ENCODE measurements at places on chromosomes 4 and X.

- no peak for DNase-seq
Measured at GRCh38 chr4:25131926-25132325, 28.3 kb downstream of the SEPSECS start.

DNA sequence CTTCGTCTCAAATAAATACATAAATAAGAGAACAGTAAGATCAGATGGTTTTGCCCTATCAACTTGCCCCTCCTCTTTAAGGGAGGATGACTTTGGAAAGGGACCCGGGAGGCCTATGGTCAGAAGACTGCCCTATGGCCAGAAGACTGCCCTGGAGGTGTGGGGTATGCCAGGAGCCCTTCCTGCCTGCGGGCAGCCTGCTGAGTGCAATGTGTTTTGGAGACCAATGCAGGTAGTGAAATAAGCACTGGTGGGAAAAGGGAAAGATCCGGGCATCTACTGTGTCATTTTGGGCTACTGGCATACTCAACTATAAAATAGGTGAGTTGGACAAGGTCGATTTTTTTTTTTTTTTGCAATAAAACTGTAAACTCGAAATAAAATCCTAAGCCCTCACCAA, 129.8 kb upstream of the SLC34A2 start:
- DNase-seq = no peak

DNA sequence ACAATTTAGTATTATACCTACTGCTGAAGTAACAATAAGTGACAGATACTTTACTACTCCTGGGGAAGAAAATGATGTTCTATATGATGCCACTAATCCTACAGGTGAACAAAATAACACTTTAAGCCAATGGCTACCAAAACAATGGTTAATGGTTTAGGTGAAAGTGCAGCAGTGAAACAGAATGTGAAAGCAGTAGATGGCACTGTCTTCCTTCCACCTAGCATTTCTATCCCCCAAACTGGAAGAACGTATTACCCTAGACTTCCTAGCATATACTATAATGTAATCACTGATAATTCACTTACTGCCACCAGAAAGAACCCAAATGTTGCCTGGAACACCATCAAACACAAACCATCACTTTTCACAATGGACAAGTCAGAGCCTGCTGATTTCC, 18.9 kb upstream of the CABS1 start:
- DNase-seq = no peak

GRCh38 chrX:19814240-19814639, 73.2 kb downstream of the SH3KBP1 start:
- no peak for DNase-seq

DNA sequence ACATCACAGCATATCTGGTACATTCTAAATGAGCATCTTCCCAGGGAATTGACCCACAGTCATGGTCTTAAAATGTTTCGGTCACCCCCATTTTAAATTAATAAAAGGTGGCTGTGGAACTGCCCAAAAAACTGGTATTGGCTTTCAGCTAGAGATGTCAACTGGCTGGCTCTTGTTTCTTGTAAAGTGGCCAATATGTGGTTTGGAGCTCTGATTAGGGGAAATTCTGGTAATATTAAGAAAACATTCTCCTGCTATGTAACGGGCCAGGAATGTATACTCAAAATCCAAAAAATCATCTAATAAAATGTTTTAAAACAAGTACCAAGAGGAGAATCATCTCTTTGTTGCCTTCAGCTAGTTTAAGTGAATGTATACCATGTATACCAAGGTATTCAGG, 62.0 kb upstream of the VCX2 start:
- no peak for DNase-seq

GRCh38 chr4:10462876-10463275, 5.7 kb upstream of the ZNF518B start:
- DNase-seq = no peak

DNA sequence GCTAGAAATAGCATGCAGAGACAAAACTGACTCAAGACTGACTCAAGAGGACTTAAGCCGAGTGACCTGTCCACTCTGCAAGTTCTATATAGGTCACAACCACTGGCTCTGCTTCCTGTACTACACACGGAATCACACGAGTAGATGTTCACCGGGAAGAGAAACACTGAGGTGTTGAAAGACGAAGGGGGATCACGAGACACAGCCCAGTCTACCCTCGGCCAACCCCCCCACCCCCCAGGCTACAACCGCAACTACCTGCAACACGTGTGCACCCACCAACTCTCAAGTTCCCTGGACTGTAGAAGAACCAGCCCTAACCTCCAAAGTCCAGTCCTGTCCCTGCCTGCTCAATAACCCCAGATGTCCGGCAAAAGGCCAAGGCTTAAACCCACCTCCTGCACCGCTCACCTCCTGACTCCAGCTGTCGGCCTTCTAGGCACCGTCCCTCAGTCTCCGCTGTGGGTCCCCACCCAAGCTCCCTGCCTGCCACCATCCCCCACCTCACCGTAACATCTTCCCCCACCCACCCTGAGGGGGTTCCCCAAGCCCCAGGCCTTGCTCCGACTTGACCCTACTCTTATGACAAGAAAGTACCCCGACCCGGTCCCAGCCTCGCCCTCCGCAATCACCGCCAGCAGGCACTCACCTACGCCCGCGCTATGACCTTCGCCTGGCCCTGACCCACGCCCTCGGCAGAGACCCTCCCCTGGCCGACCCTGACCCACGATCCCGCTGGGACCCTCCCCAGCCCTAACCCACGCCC, 739 bp downstream of the GAK start:
- no peak for DNase-seq

GRCh38 chrX:130771230-130771629, 131.8 kb downstream of the ENOX2 start:
- DNase-seq = no peak

GRCh38 chrX:122087341-122087740, 1039.9 kb downstream of the GLUD2 start:
- DNase-seq = no peak

- no peak for DNase-seq
Measured at GRCh38 chr4:153809307-153809706, 20.4 kb upstream of the SFRP2 start.

GRCh38 chrX:124362072-124362471, 15.7 kb downstream of the SH2D1A start:
- DNase-seq = no peak

- no peak for DNase-seq
Measured at GRCh38 chr4:79065262-79065661, 126.0 kb upstream of the PAQR3 start.

- DNase-seq = no peak
Measured at GRCh38 chr4:37279894-37280592, 35.5 kb downstream of the NWD2 start.

DNA sequence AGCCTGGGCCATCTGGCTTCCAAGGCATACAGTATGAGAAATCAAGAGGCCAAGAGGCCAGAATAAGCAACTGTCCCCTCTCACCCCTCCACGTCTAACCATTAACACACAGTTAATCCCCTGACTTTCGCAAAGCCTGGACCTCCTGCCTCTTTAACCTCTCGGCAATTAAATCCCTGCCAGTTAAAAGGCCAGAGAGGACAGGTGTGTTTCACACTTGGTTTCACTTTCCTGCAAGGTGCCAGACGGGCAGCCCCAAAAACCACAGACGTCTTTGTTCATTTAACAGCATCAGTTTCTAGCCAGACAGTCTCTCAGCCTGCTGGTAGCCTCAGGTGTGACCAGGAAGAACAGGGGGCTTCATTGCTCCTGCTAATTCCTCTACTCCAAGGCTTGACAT, 91.1 kb upstream of the KIT start:
- no peak for DNase-seq

DNA sequence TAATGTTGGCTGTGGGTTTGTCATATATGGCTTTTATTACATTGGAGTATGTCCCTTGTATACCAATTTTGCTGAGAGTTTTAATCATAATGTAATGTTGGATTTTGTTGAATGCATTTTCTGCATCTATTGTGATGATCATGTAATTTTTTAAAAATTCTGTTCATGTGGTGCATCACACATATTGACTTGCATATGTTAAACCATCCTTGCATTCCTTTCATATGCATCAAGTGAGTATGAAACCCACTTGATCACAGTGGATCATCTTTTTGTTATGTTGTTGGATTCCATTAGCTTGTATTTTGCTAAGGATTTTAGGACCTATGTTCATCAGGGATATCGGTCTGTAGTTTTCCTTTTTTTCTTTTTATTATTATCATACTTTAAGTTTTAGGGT, 12.1 kb downstream of the HEPH start:
- no peak for DNase-seq

DNA sequence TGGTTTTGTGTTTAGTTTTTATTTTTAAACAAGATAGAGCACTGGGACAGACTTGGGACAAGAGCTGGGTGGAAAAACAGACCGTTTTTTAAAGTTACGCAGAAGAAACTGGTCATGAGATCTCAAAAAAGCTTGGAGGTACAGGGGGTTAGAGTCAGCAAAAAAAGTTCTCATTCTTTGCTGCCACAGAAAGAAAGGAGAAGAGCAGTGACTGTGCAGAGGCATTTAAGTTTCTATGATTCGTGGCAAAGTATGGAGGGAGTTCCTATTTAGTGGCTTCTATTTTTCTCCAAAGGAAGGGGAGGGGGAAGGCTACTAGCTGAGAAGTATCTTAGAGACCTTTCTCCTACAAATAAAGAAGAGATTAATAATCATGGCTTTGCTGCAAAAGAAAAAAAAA, 68.3 kb downstream of the MANBA start:
- DNase-seq = no peak

GRCh38 chrX:131977619-131978018, 45.5 kb upstream of the STK26 start:
- no peak for DNase-seq

DNA sequence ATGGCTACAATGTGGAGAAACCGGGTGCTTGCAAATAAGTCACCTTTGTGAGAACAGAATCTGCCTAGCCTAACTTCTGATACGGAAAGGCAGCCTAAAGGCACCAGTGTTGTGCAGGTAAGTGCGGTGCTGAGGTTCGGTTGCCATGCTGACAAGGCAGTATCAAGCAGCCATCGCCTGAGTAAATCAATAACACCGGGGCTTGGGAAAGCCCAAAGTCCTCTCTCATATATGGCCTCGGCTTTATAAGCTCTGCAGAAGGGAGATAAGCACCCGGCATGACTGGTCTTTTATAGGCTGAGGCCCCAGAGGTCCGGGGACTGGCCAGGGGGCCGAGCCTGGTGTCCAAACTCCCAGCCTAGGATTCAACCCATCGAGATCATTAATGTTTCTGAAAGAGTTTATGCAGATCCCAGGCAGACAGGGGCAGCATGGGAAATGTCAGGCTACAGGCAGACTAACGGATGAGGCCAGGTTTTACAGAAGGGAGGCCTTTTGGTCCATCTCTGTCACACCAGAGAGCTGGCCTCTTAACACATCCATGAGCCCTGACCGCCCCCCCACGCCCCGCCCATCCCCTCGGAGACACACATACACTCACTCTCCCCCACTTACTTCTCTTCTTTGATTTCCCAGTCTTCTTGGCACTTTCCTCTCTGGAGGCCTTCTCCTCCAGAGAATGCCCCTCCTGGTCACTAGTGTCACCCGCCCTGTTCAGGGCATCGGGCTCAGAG, 38.5 kb downstream of the ELF4 start:
- DNase-seq = no peak

DNA sequence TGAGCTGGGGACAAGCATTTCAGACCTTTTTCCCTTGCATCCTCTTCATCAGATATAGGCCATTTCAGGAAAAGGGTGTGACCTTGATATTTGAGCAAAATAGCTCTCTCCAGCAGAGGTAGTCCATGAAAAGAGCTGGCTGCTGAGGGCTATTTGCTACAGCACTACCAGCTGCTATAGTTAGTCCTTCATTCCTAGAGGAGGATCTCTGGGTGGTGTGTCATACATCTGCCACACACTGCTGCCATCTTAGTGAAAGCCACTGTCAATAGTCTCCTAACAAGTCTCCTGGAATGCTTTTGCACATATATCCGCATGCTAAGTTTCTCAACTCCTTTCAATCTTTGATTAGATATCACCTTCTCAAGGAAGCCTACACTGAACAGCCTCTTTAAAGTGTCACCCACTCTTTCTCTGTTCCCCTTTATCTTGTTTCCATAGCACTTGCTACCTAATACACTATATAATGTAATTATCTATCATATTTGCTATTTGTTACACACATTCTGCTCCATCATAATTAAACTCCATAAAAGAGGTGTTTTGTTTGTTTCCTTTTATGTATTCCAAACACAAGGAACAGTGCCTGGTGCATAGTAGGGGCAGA, 131.9 kb downstream of the TBC1D19 start:
- no peak for DNase-seq

DNA sequence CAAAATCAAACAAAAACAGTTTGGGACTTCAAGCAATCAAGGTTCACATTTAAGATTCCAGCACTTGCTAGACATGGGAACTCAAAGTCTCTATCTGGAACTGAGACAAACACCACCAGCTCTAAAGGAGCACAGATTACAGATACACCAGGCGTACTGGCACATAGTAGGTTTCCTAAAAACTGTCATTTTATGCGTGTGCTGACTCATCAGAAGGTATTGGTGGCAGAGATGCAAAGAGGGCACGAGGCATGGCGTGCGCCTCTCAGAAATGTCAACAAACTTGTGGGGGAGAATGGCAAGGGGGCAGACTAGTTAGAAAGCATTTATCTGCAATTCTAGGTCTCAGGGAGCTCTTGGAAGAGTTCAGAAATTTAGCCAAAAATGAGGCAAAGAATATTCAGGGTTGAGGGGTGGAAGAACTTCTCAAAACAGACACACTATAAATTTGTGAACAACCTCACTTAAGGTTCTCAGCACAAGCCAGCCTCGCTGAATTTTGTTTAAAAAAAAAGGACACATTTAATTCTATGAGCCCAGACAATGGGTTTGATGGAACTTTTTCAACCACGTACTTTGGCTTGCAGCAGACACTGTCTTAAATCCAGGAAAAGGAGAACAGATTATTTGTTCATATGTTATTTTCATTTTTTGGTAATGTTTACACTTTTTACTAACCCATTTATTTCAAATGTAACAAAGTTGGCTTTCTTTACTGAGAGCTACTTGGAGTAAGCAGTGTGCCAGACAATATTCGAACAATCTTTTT, 100.0 kb downstream of the SHISA3 start:
- no peak for DNase-seq

GRCh38 chrX:10598540-10598939, 21.8 kb downstream of the MID1 start:
- DNase-seq = no peak

DNA sequence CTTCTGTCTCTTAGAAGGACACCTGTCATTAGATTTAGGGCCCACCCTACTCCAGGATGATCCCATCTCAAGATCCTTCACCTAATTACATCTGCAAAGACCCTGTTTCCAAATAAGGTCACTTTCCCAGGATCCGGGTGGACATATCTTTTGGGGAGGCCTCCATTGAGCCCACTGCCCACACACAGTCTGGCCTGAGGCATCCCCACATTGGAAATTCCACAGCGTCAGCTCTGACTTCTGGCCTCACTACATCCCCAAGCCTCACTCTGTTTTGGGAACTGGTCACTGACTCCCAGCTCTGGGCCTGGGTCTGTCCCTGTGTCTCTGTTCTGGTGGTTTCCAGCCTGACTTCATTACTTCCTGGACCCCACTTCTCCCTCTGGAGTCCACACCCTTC, 285.5 kb downstream of the CRLF2 start:
- no peak for DNase-seq

DNA sequence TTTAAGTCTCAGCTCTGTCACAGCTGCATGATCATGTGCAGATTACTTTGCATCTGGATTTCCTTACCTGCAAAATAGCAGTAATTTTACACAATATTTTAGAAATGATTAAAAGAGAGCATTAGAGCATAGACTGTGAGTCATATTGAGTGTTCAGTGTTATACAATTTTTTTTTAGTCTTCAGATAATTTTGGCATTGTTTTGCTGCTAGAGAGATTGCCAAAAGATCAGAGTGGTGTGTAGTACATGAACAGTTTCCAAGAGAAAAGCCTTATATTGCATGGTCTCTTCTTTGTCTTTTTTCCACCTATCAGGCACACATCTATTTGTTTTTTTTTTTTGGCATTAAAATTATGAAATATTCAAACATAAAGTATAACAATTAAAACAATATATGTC, 209.6 kb upstream of the TLL1 start:
- peak; percentile 10 for DNase-seq

Data from NCI-H446 treated with DMSO at 0.1 percent for 48 hours (cell line).